ENCODE measurements at places on chromosomes 1 and 21.

DNA sequence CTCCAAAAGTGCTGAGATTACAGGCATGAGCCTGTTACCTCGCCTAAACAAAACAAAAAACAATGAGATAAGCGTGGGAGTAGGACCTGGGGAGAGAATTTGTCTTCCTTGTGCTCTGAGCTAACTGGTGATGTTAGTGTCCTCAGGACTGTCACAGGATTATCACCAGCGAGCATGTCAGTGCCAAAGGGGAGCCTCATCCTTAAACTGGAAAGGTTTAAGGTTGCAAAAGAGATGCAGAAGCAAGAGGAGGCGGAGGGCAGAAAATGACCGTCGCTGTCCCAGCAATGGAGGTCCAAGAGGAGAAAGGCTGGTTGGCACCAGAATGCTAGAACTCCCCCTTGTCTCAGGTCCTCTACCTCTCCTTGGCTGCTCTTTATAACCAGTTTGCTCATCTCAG, 3.9 kb downstream of the SYPL2 start:
- no peak for DNase-seq

DNA sequence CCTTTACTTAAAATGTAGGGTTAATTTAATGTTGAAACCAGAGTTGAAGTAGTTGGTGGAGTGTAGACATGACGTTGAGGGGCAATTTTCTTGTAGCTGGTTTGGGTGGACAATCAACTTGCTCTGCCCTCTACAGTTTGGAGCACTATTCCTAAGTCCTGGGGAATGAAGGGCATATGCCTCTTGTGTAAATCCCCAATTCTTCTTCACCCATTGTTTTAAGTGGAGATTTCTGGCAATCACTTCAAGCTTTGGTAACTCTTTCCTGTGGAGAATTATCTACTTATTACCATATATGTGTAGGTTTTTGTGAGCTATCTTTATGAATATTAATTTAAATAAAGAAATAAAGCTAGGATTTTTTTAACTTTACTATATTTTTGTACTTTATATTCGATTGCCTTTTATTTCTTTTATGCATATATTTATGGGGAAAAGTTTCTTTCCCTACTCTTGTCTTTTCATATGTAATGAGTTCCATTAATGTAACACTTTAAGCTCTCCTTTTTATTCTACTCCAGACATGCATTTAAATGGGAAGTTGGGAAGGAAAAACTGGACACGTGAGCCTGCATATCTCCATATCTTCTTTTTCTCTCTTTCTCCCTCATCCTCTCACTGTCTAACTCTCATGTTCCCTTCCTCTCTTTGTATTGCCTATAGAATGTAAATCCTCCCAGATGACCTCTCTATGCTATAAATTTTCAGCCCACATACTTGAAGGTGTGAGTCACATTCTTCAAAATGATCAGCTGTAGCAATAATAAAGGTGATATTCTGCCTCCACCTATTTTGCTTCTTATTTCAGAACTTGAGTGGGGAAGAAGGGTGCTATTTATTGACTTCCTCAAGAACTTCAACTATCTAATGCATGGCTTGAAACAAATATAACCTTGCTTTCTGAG, 276.7 kb downstream of the PTPRC start:
- no peak for DNase-seq

- DNase-seq, result no peak
These were observed 76.5 kb upstream of the ADAMTS5 start for GRCh38 chr21:27043377-27043776.

GRCh38 chr1:231827337-231828105, 200.9 kb downstream of the DISC1 start:
- DNase-seq, result no peak

DNA sequence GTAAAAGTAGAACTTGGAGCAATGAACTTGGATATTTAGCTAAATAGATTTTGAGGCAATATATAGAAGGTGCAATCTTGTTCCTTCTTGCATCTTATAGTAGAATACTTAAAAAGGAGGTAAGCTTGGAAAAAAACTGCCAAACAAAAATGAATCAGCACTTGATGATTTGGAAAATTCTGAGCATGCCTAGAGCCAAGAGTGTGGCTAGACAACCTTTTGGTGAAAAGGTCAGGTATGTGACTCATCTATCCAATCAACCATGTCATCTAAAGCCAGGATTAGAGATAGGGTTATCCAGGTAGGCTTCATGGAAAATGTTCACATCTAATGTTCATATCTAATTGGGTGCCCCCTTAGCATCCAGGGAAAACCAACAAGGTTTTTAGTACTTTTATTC, 515.0 kb downstream of the COL11A1 start:
- DNase-seq, result no peak

DNA sequence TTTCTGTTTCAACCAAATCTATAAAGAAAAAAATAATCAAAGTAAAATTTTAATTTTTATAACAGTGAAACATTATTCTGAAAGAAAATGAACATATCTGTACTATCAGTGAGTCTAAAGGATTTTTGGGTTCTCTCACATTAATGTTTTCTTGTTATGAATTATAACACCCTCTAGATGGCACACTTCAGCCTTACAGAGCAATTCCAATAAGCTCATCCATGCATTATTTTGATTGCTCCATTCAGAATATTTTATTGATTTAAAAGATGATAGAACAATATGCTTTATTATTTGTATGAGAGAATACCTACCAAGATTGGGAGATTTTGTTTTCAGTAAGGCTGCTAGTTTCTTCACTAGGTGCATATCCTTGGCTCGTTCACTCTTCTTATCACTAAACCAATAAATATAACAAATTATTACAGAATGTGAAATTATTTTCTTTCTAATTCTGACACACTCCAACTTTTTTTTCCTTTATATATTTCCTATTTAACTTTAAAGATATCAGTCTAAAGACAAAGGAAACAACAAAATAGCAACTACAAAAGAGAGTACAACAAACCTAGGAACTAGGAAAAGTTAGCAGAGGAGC, 82.4 kb downstream of the RAB3GAP2 start:
- peak; percentile 2 for DNase-seq

- no peak for DNase-seq
These were observed 45.2 kb downstream of the CHD5 start for GRCh38 chr1:6134741-6135510.

DNA sequence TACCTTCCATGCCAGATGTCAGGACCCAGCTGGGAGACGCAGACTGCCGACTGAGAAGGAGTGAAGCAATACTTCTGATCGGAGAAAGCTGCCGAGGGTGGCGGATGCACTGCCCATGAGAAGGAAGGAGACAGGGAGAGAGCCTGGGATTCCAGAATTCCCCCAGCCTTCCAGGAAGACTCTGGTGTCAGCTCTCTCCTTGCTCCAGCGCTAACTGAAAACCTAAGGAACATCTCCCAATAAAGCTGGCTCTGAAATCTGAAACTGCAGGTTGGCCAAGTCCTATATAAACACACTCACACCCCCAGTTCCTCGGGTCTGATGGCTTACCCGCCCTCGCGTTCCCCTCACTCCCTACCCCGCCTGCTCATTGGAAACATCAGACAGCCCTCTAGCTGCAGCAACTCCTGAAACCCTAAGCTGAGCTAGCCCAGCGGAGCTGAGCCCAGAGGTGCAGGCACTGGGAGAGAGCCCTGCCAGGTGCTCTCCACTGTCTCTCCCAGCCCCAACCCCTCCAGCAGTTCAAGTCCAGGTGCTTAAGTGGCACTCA, 52.3 kb downstream of the PLEKHA6 start:
- peak; percentile 80 for DNase-seq

- DNase-seq, result peak; percentile 1
These were observed 39.5 kb upstream of the CYP4X1 start for GRCh38 chr1:46983830-46984586.

DNA sequence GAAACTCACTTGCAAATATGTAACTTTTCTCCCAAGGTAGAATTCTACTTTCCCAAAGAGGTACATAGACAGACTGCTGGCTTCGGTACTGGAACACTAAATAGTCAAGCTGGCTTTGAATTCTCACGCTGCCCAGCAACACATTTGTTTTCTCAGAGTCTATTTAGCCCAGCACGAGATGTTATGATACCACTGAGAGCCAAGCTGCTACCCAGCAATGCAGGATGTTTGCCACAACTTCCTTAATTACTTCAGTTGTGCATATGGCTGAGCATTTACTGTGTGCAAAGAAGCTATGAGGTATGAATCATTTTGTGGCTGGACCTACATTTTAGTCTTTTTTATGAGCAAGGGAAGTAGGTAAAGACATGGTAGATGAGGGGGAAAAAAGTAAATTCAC, 793.2 kb downstream of the PLA2G4A start:
- DNase-seq, result no peak

DNA sequence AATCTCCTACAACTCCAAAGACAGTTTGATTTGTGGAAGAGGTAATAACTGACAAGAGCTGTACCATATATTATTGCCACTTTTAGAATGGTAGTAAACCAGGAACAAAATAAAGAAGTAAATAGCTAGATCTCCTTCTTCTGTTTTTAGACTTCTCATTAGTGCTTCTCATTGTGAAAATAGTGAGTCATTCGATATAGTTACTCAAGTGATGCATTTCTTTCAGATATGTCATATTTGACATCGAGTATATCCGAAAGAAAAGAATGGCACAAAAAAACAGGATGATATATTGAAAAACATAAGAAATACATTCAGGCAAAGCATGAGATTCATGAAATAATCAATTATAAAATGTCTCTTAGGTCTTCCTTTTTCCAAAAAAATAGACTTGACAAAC, 1346.1 kb downstream of the BRINP3 start:
- DNase-seq, result no peak

- no peak for DNase-seq
These were observed 2.5 kb upstream of the TSPEAR start for GRCh38 chr21:44713846-44714245.

All from NCI-H524 (cell line).